ENCODE measurements at places on chromosomes 3 and 15. TPM values are rescaled to one million over a fixed set of nuclear protein-coding genes. Genes with fewer than 3 reads are reported as not detected.

- DNase-seq: no peak
Observed at GRCh38 chr15:72445426-72445825, 28.7 kb upstream of the ARIH1 start.

DNA sequence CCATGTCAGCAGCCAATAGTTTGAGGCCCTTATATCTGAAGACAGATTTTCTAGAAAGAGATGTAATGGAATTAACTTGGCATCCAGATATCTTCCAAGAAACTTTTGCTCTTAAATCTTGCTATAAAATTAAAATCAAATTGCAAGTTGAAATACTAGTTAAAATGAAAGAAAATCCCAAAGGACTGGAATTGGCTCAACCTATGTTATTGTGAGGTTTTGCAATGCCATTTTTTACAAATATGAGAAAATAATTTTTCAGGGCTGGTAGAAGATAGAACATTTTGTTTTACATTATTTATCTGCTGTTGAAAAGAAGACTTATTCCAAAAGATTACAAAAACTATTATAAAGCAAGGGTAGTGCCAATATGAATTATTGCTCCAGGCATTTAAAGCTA, 92.2 kb upstream of the AGTR1 start:
- DNase-seq: no peak

- DNase-seq: no peak
Observed at GRCh38 chr15:58669108-58669507, 80.4 kb downstream of the ADAM10 start.

- DNase-seq: no peak
Observed at GRCh38 chr3:40585381-40586016, 60.7 kb downstream of the ZNF621 start.

- DNase-seq: no peak
Observed at GRCh38 chr3:86658876-86659275, 332.1 kb downstream of the VGLL3 start.

- no peak for DNase-seq
Observed at GRCh38 chr15:51908316-51908715, 63.3 kb downstream of the LEO1 start.

KBTBD13 gene
- total RNA-seq: not detected

PIGB gene
- total RNA-seq: 4.3 TPM

Data from G401 (cell line).